ENCODE measurements at places on chromosomes 1 and 21.

DNA sequence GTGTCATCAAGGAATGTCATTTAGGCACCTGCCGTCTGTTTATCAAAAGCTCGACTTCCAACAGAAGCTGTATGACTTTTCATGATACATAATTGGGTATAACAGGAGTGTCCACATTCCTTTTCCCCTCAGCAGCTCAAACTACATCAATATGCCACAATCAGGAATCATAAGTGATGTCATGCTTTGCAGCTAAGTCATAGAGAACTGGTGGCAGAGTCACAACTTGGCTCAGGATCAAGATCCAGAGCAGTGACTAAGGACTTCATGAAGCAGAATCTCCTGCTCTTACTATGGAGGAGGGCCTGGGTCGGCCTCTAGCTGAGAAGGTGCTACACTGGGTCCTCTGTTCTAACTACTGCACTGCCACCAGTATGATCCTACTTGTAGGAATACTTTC lies 36.5 kb upstream of the AGBL4 start:
- DNase-seq = no peak

DNA sequence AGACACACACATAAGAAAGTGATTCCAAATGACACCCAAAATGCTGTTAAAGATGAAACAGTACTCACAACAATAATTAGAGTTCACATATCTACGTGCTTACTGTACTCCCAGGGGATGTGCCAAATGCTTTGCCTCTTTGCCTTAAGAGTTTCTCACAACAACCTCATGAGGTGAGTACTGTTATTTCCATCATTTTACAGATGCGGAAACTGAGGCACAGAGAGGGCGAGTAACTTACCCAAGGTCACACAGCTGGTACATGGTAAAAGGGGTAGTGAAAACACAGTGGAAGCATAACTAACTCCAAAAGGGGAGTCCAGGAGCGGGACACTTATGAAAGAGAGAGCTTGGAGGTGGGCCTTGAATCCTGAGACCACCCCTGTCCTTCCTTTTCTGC lies 171.8 kb downstream of the ACTL8 start:
- DNase-seq = no peak

GRCh38 chr1:48405400-48405799 lies 66.6 kb downstream of the SPATA6 start:
- no peak for DNase-seq

GRCh38 chr1:85495556-85495955 lies 30.6 kb upstream of the DDAH1 start:
- DNase-seq = no peak

DNA sequence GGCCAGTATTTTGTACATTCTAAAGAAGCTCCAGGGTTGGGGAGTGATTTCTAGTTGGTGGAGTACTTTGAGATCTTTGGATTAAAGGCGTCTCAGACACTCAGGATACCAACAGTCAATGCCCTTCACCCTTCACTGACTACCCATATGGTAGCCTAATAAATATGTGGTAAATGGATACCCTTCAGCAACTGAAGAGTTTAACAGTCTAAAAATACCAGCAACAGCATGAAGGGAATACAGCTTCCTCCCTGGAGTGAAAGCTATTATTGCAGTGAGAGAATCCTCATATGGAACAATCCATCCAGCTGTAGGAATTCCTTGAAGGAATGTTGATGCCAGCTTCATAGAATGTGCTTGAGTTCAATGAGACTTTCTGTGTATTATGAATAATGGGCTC lies 26.8 kb downstream of the DNAJC11 start:
- no peak for DNase-seq

DNA sequence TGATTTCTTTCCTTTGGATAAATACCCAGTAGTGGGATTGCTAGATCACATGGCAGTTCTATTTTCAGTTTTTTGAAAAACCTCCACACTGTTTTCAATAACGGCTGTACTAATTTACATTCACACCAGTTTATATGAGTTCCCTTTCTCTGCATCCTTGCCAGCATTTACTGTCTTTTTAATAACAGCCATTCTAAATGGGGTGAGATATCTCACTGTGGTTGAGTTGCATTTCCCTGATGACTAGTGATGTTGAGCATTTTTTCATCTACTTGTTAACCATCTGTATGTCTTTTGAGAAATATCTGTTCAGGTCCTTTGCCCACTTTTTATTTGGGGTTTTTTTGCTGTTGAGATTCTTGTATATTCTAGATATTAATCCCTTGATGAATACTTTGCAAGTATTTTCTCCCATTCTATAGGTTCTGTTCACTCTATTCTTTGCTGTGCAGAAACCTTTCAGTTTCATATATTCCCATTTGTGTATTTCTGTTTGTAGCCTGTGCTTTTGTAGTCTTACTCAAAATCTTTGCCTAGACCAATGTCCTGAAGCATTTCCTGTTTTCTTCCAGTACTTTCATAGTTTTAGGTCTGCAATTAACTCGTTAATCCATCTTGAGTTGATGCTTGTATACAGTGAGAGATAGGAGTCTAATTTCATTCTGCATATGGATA lies 7.3 kb downstream of the HENMT1 start:
- no peak for DNase-seq
